ENCODE measurements at places on chromosomes 7 and 10.

GRCh38 chr10:116540814-116541213 is 4.9 kb upstream of the PNLIP start:
- no peak for DNase-seq

GRCh38 chr10:81722399-81722798 is 152.6 kb upstream of the NRG3 start:
- DNase-seq, result no peak

DNA sequence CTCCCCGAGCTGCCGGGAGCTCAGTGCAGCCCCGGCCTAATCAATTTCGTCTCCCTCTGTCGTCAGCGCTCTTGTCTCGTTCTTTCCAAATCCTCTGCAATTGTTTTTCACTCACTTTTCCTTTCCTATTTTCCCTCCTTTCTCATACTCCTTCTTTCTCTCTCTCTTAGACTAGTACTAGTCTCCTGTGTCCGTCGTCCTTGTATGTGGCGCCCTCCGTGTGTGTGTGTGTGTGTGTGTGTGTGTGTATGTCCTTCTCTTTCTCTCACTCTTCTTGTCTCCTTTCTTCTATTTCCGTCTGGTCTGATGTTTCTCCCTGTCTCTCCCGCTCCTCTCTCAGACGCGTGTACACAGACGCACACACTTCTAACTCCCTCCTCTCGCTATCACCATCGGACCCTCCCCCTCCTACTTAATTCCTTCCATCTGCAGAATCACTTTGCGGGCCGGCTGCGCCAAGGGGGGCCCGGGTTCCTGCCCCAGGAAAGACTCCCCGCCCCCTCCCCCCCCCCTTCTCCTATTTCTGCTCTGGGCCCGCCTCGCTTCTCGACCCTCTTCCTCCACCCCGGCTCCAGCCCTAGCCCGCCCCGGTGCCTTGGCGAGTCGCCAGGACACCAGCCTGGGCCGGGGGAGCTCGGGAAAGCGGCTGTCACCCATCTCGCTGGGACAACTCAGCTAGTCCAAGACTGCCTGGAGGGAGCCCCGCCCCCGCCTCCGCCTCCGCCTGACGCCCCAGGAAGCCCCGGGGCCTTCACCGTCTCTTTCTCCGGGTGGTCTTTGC is 743 bp upstream of the ZCCHC24 start:
- DNase-seq, result no peak

- DNase-seq, result no peak
These were observed 2.8 kb downstream of the AKR1C4 start for GRCh38 chr10:5199398-5199797.

DNA sequence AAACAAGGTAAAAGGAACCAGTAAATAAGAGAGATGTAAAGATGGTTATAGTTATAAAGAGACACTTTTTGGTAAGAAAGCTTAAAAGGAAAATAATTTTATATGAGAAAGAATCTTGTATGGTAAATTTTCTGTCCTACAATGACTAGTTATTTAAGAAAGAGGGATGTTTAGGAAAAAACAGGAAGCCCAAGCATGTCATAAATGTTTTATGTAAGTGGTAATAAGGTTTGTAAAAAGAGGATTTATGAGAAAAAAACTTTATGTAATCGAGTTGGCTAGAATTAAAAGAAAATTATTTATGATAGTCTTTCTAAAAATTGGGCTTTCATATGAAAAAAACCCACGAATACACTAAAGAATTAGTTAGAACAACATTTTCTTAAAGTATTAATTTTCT is 34.2 kb upstream of the CREB3L2 start:
- no peak for DNase-seq

- no peak for DNase-seq
These were observed 50.6 kb upstream of the ITGB1 start for GRCh38 chr10:33008499-33009243.

DNA sequence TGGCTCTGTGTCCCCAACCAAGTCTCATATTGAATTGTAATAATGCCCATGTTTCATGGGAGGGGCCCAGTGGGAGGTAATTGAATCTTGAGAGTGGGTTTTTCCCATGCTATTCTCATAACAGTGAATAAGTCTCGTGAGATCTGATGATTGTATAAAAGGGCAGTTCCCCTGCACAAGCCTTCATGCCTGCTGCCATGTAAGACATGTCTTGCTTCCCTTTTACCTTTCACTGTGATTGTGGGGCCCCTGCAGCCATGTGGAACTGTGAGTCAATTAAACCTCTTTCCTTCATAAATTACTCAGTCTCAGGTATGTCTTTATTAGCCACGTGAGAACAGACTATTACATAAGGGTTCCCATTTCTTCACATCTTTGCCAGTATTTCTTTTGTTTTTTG is 97.1 kb upstream of the CPXM2 start:
- DNase-seq, result no peak

All from cortex of kidney (tissue), 1 donor.